Endothelial cell of umbilical vein (primary cell): ENCODE measurements at places on chromosomes 3 and 15. TPM values are rescaled to one million over a fixed set of nuclear protein-coding genes. Genes with fewer than 3 reads are reported as not detected.

MED12L gene
- 0.23 and 0.27 TPM in 2 replicates for total RNA-seq

CHRM5 gene
- not detected in 2 replicates for total RNA-seq

GRCh38 chr15:37105889-37106288 is 5.5 kb upstream of the MEIS2 start:
- no peak for DNase-seq
- no peak overlapping the region for H3K27ac ChIP-seq
- no peaks in the 10 kb centered on the region for H3K36me3 ChIP-seq
- H3K4me3 ChIP-seq = no peak overlapping the region
- H3K4me1 ChIP-seq = peaks cover 12% of the 10 kb centered on the region

GRCh38 chr15:52008698-52009434 is 10.2 kb upstream of the MAPK6 start:
- peak overlapping the region; percentile 49 for H3K27ac ChIP-seq
- H3K36me3 ChIP-seq = no peaks in the 10 kb centered on the region
- H3K27me3 ChIP-seq = no peaks in the 10 kb centered on the region
- H3K4me1 ChIP-seq = peaks cover 44% of the 10 kb centered on the region
- peak; percentile 66 for DNase-seq
- H3K4me3 ChIP-seq = no peak overlapping the region

GRCh38 chr3:111151438-111151837 is 79.8 kb downstream of the NECTIN3 start:
- H3K27ac ChIP-seq = no peak overlapping the region
- H3K4me3 ChIP-seq = no peak overlapping the region
- no peaks in the 10 kb centered on the region for H3K4me1 ChIP-seq
